ENCODE measurements at places on chromosomes 1 and 21. TPM values are rescaled to one million over a fixed set of nuclear protein-coding genes. Genes with fewer than 3 reads are reported as not detected.

The ADGRB2 gene
- total RNA-seq: 16.7 TPM

The RASAL2 gene
- total RNA-seq: 27.2 TPM

The LMX1A gene
- total RNA-seq: not detected

The DAB1 gene
- total RNA-seq: 0.07 TPM
